ENCODE measurements at places on chromosomes 3 and 15.

DNA sequence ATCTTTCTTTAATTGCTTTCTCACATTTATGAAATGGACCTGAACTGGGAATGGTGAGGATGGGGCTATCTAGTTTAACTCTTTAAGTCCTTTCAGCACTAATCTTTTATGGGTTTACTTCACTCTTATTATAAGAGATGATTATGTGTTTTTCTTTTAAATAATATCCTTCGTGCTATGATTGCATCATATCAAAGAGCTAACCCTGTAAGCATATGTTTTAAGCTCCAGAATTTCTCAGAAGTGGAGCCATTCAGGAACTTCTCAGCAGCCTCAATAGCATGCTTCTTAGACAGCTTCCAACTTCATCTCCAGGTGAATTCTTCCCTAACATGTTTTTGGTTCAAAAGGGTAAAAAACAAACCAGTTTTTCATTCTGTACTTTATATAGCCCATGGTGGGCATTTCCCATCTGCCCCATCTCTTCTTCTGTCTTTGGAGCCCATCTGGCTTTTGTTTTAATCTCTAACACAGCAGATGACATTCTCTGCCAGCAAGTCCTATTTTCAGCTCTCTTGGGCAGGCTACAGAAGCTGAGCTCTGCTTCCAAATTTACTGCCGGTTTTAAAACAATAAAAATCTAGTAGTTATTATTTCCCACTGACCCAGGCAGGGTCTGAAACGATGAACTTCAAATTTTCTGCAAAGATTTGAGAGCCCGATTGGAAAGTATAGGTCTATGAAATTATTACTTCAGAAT lies 26.8 kb upstream of the IL1RAP start:
- DNase-seq: no peak

GRCh38 chr3:173733029-173733652 lies 335.6 kb downstream of the NLGN1 start:
- DNase-seq: no peak

GRCh38 chr3:132432639-132433038 lies 15.3 kb downstream of the DNAJC13 start:
- no peak for DNase-seq

- no peak for DNase-seq
Measured at GRCh38 chr15:100836501-100836900, 43.1 kb upstream of the ALDH1A3 start.

DNA sequence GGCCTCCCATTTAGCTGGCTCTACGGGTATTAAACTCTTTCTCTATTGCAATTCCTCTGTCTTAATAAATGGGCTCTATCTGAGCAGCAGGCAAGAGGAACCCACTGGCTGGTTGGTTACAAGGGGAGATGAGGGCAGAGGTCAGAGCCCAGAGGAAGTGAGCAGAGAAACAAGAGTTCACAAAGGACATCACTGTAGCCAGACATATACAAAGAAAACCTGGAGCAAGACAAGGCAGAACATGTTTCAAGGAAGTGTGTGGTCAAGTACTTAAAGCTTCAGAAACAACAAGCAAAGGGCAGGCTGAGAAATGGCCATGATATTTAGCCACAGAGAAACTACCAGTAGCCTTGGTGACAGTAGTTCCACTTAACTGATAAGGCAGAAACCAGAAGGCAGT lies 24.3 kb downstream of the SUSD5 start:
- DNase-seq: no peak

- DNase-seq: no peak
Measured at GRCh38 chr3:189121092-189121491, 50.7 kb upstream of the TPRG1 start.

- DNase-seq: no peak
Measured at GRCh38 chr15:42457445-42458442, 33.2 kb downstream of the ZNF106 start.

- DNase-seq: no peak
Measured at GRCh38 chr15:68504681-68505170, 72.8 kb upstream of the ITGA11 start.

DNA sequence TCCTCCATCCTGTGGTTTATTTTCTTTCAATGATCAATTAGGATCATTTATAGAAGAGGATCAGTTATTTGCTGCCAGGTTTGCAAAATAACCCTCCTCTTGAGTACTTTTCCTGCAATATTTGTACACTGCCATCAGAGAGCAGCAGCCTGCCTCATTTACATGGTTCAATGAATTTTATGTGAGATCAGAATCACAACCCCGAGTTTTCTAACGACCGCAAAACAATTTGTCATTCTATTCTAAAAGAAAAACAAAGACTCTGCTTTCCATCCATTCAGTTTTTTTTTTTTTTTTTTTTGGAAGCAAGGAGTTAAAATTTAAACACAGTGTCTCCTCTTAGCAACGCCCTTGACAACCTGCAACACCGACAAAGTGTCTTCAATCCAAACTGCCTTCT lies 146.9 kb downstream of the RAB11A start:
- DNase-seq: no peak

DNA sequence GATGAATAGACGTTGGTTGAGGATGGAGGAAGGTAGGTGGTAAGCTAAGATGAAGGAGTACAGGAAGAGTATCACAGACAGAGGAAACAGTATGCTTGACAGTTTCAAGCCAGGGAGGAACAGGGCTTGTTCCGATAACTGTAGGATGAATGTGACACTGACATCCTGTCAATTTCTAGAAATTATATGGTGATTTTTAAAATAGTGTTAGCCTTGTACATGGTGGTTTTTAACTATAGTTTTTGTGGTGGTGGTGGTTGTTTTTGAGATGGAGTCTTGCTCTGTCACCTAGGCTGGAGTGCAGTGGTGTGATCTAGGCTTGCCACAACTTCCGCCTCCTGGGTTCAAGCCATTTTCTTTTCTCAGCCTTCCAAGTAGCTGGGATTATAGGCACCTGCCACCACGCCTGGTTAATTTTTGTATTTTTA lies 92.8 kb downstream of the FNDC3B start:
- DNase-seq: no peak

All from activated T-cell treated with anti-CD3 and anti-CD28 coated beads, Interleukin-2, amount 50 U/mL, for 48 hours (primary cell).